Right forelimb (tissue), 1 donor: ENCODE measurements at places on chromosomes 1 and 21.

DNA sequence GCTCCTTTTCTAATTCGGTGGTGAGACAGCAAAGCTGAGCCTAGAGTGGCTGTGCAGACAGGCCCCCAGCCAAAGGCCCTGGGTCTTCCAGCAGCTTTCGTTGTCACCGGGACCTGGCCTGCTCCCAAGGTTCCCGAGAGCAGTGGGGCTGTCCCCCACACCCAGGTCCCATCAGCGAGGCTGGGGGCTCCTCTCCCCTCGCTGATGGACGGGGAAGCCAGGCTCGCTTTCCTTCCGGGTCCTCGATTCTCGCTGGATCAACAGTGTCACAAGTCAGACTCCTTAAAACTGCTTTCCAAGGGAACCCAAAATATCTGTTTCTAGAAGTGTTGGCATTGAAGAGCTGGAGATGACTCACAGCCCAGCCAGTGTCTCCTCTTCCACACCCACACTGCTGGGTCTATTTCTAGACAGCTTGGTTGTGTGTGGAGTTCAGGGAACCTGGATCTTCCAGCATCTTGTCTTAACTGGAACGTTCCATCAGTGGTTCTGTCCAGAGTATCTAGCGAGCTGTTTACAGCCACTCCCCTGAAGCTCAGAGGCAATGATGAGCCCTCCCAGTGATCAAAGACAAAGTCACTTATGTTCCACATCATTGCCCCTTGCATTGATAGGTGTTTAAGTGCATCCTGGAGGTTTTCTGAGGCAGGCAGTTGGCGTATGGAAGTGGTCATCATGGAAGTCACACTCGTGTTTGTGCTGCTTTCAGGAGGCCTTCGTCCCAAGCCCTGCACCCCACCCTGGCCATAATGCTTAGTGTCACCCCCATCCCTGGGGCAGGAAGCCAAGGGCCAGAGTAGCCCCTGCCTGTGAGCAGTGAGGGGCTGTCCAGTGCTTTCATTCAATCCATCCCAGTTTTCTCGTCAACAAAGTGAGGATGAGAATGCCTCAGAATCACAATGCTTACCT lies 35.2 kb downstream of the RRP1 start:
- no peak for DNase-seq

GRCh38 chr21:44980562-44981489 lies 41.0 kb downstream of the SLX9 start:
- no peak for DNase-seq

GRCh38 chr1:196558411-196558810 lies 49.8 kb downstream of the KCNT2 start:
- DNase-seq = no peak

DNA sequence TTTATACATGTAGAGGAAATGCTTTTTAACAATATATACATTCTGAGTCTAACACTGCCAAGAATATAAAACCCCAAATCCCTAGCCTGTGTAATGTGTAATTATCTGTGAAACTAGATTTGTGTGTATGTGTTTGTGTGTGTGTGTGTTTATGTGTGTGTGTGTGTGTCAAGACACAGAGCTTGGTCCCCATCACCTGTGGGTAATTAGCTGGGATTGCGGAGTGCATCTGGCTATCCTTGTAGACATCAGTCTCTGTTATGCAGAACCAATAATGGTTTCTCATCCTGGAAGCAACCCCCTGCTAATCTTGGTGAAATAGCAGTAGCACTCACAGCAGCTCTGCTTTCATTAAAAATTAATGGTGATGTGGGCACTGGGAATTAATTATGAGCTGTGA lies 26.3 kb upstream of the ST6GALNAC3 start:
- no peak for DNase-seq

DNA sequence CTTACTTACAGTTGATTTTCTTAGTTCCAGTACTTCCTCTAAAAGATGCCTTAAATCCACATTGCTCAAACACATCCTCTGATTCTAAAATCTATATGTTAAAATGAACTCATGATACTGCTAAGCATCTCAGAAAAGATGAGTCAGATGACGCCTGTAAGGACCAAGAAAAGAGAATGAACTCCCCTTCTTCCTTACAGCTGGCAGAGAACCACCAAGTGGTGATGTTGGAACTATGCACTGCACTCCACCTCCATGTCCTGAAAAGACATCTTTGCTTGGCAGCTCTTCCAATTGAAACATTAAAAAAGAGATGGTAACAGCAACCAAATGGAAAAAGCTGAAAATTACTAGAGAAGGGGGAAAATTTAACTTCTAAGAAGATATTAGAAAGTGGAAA lies 648.8 kb downstream of the PTPRC start:
- no peak for DNase-seq
